Hypothalamus (tissue), 51 donors: ENCODE measurements at places on chromosomes 2 and 18.

DNA sequence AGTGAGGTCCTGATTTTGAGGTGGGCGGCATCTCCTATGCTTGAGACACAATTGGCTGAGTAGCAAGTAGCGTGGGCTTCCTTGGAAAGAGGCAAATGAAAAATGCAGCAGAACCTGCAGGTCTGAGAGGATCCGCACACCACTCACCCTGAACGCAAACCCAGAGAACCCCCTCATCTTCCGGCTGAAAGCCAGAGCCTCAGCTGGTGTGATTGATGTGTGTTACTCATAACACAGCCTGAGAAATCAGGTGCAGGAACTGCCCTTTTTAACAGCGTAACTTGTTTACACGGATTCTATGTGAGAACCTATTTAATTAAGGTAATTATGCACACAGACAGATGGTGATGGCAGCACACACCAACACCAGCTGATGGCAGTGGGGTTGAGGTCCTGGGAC is 123.4 kb downstream of the MRO start:
- no peak for DNase-seq

GRCh38 chr2:66446941-66447340 is 12.0 kb downstream of the MEIS1 start:
- DNase-seq, result no peak

GRCh38 chr2:164802095-164802707 is 39.4 kb downstream of the COBLL1 start:
- no peak for DNase-seq

- no peak for DNase-seq
These were observed 136.1 kb downstream of the SH3BP4 start for GRCh38 chr2:235087832-235088495.

GRCh38 chr18:33231474-33232317 is 208.8 kb downstream of the CCDC178 start:
- no peak for DNase-seq
